ENCODE measurements at places on chromosomes 2 and 18.

- ATAC-seq, result peak; percentile 64
These were observed 178.2 kb downstream of the ANAPC1 start for GRCh38 chr2:111705711-111706336.

- ATAC-seq, result no peak
These were observed 12.4 kb upstream of the STAT1 start for GRCh38 chr2:191026377-191026776.

- no peak for ATAC-seq
These were observed 528.2 kb upstream of the FANCL start for GRCh38 chr2:58769111-58769863.

DNA sequence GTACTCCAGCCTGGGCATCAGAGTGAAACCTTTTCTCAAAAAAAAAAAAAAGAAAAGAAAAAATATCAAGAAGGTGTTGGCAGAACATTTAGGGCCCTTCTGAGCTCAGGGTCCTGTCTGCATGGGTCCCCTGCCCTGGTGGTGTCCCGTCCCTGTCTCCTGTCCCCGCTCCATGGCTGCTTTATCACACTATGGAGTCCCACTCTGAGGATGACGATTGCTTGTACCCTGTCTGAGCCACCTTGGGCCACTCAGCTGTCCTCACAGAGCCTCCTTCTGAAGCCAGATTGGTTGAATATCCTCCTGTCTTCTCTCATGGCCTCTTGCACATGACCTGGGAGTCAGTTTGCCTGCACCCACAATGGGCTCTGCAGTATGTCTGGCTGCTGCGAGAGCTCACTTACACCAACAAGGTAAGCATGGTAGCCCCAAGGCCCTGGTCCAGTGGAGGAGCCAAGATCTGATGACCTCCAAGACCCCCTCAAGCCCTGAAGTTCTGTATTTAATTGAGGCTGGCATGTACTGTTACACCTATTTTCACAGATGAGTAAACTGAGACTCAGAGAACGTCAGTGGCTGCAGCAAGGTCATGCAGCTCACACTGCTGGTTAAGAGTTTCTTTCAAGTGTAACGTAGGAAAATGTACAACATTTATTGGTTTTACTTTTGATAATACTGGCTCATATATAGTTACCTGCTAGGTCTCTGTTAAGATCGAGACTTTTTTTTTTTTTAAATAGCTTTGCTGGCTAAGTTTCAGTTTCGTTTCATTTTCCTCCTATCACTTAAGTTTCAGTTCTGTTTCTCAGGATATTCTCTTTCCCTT lies 16.9 kb upstream of the ZCCHC2 start:
- ATAC-seq, result no peak

- ATAC-seq, result peak; percentile 62
These were observed 111.5 kb downstream of the MGAT5 start for GRCh38 chr2:134365356-134365755.

GRCh38 chr2:235990344-235990743 lies 177.8 kb downstream of the GBX2 start:
- ATAC-seq, result no peak

- no peak for ATAC-seq
These were observed 691.9 kb downstream of the ERBB4 start for GRCh38 chr2:211846714-211847113.

DNA sequence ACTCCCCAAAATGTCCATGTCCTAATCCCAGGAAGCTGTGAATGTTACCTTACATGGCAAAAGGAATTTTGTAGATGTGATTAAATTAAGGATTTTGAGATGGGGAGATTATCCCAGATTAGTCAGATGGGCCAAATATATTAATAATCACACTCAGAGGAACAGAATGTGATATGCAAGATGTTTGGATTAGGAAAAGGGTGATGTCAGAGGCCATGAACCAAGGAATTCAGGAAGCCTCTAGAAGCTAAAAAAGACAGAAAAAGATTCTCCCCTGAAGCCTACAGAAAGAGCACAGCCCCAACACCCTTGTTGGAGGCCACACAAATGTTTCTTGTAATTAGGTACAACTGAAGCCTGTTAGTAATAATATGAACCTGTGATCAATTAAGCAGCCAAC lies 13.1 kb downstream of the TMEM131 start:
- ATAC-seq, result no peak

- ATAC-seq, result peak; percentile 81
These were observed 100.1 kb downstream of the HRH4 start for GRCh38 chr18:24560511-24560981.

DNA sequence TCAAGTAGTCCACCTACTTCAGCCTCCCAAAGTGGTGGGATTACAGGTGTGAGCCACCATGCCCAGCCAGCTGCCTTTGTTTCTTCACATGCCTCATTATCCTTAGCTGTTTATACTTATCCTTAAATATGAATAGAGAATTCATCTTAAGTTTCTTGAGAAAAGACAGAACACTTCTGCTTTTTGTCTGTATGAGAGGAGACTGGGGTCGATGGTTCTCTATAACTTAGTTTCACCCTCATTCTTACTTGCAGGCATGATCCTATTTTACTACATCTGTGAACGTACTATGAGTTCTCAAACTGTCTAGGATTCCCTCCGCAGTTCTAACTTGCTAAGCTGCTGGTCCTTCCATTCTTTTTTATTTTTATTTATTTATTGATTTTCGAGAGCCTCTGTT lies 20.4 kb downstream of the PPM1B start:
- no peak for ATAC-seq
